ENCODE measurements at places on chromosomes 3 and 15.

DNA sequence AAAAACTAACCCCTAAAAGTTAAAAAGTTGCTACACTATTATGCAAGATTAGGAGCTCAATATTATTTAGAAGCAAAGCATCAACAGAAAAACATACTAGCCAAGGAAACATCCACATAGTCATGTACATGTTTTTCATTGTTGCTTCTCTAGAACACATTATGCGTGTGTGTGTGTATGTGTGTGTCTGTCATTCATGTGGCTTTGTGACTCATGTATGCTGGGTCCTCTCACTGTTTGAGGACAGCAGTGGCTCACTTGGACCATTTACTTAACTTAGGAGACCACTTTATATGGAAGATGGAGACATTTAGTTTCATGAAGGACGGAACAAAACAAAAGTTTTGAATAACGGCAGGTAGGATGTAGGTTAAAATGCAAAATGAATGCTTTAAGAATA, 219.4 kb upstream of the THBS1 start:
- no peak for DNase-seq

DNA sequence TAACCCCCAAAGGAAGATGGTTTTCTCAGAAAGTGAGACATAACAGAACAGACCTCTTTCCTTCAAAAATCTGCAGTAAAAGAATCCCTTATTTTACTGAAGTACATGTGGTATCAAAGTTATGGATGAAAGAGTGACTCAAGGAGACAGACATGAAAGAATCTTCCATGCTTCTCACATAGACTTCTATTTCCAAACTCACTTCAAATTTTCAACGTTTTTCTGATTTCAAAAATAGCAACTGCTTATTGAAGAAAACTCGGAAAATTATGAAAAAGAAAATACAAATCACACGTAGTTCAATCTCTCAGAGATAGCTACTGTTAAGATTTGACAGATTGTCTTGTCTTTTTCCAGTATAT, 39.8 kb upstream of the TRA2B start:
- DNase-seq = no peak

DNA sequence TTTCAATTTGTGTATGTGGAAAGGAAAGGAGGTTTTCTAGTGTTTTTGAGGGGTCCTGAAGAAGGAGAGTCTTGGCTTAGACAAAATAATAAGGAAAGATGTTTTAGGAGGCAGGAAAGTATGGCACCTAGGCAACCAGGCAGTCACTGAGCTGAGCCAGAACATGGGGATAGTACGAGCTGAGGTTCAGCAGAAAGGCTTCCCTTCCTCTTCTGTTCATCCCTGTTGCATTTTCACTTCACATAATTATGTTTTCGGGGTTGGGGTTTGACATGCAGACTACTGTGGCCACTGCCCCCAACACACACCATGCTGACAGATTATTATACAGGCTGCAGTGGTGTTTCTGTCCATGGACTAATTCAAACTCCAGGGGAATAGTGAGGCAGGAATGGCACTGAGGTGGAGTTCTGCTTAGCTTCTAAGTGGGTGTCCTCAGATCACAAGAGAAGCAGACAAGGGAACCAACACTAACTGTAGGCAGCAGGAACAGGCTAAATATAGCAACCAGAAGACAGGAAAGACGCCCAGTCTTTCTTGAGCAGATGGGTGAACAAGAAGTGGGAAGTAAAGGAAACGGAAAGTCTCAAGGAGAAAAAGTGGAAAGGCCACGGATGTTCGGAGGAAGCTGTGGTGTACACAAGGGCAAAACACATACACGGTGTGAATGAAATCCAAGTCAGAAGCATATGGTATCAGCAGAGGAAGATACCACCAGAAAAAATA, 305.8 kb downstream of the PLCL2 start:
- no peak for DNase-seq

DNA sequence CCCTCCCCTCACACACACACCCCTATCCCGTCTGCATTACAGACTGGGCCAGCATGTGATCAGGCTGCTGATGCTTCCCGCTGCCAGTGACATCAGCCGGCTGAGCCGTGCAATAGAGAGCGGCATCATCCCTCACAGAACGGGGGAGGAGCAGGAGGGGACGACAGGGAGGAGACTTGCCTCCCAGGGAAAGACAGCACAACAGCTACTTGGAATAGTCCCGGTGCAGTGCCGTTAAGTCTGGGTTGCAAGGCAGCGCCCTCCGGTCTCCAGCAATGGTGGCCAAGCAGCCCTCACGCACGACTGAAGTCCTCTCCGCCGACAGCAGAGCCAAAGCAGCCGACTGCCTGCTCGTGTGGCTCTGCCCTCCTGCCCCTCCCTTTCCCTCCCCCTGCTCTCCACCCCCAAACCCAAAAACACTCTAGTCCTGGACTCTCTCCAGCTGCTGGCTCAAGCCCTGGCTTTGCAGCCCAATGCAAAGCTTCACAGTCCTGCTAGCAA, 31.5 kb upstream of the RPS17 start:
- DNase-seq = peak; percentile 80

GRCh38 chr15:37984368-37984767, 49.9 kb downstream of the TMCO5A start:
- no peak for DNase-seq

GRCh38 chr15:55033574-55033973, 163.2 kb downstream of the RSL24D1 start:
- DNase-seq = no peak

DNA sequence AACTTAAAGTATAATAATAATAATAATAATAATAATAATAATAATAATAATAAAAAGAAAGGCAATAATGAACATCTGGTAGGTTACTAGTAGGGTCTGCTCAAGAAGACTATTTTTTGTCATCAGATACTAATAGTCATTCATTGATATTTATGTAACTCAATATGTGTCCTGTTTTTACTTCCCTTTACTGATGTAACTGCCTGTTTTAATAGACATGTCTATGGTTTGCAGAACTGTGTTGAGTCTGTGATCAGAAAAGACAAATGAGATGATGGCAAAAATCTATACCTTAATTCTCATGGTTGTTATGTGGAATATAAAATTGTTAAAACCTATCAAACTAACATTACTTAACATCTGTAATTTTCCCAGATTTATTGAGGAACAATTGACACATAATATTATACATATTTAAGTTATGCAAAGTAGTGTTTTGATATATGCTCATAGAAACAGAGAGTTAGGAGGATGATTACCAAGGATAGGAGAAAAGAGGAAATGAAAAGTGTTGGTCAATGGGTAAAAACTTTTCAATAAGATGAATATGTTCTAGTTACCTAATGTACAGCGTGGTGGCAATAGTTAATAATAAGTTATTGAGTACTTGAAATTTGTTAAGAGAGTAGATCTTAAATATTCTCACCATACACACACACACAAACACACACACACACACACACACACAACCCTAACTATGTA, 699.4 kb downstream of the ZPLD1 start:
- no peak for DNase-seq

GRCh38 chr15:96849271-96849900, 518.9 kb downstream of the NR2F2 start:
- no peak for DNase-seq

DNA sequence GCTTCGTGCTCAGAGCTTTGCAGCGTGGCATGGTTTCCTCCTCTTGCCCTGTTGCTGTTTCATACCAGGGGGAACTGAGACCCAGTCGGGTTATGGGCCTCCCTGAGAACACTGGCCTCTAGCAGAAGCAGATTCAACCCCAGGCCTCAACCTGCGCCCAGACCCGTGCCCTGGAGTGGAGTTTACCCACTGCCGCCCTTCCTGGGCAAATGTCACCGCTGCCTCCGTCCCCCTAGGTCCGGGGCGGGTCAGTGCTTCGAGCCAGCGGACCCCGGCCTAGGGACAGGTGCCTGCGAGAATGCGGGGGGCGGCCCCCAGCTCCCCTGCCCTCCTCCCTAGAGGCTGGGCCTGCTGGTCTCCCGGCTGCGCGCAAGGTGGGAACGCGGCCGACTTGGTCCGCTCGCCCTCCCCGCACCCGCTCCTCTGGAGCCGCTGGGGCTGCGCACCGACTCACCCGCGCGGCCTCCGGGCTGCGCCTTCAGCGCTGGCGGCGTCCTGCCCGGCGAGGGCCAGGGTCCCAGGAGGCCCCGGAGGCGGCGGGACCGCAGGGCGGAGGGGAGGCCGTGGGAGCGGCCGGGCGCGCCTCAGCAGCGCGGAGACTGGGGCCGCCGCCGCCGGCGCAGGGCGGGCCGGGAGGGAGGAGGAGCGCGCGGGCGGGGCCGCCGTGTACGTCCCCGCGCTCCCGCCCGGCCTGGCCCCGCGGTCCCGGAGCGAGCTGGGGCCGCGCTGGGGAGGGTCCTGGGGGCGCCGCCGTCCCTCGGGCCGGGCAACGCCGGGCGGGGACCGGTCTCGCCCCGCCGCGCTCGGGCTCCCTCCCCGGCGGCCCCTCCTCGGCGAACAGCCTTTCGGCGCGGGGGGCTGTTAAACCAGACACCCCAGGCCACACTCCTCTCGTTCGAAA, at the start of gene PIGZ:
TSS of gene PIGZ (minus strand) at position 601 of the 901 bp plus-strand sequence. CDS start 16,802 bp downstream, outside the sequence.
- no peak for DNase-seq

GRCh38 chr3:71859123-71859519, 74.2 kb upstream of the PROK2 start:
- no peak for DNase-seq

- DNase-seq = no peak
Observed at GRCh38 chr15:77514641-77515402, 94.1 kb downstream of the HMG20A start.

- DNase-seq = no peak
Observed at GRCh38 chr3:148367756-148368155, 329.9 kb upstream of the AGTR1 start.

DNA sequence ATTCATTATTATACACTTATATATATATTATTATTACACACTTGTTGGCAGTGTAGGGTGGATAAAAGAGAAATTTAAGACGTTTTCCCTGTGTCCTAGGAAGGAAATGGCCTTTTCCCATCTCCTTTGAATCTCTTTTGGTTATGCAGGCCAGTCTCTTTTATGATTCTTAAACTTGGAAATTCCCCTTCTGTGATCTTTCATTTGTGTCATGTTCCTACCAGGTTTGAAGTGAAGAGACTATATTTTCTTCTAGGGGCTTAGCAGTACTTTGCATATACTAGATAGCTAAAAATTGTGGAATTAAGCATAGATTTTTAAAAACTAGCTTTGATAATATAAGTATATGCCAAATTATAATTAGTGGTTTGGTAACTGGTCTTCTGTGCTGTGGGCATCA, 58.5 kb downstream of the BBX start:
- no peak for DNase-seq

GRCh38 chr3:129254536-129255230, 5.3 kb downstream of the COPG1 start:
- no peak for DNase-seq

GRCh38 chr3:73611176-73611575, 13.6 kb downstream of the PDZRN3 start:
- no peak for DNase-seq
